ENCODE measurements at places on chromosomes 1 and 21.

- DNase-seq = no peak
These were observed 35.7 kb downstream of the SERBP1 start for GRCh38 chr1:67394548-67394947.

- no peak for DNase-seq
These were observed 4.4 kb downstream of the JMJD4 start for GRCh38 chr1:227730630-227731151.

GRCh38 chr1:27102707-27103468 lies 52.0 kb downstream of the SLC9A1 start:
- DNase-seq = peak; percentile 75

- DNase-seq = no peak
These were observed 15.5 kb upstream of the SARS1 start for GRCh38 chr1:109198043-109198695.

- no peak for DNase-seq
These were observed 49.7 kb downstream of the SIPA1L2 start for GRCh38 chr1:232579958-232580941.

DNA sequence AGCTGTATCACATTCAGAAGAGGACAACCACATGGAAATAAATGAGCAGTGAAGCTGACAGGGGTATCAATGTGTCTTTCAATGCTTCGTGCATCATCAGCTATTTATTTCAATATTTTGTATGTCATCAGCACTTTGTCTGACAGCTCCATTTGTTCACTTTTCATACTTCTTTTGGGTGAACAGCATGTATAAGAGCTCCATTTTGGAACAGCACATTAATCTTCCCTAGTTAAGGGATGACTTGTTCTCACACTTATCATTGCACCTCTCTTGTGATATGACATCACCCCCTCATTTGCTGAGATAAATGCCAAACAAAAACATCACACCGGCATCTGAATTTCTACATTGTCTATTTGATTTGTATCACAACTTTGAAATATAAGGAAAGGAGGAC lies 190.6 kb upstream of the SAMSN1 start:
- no peak for DNase-seq

DNA sequence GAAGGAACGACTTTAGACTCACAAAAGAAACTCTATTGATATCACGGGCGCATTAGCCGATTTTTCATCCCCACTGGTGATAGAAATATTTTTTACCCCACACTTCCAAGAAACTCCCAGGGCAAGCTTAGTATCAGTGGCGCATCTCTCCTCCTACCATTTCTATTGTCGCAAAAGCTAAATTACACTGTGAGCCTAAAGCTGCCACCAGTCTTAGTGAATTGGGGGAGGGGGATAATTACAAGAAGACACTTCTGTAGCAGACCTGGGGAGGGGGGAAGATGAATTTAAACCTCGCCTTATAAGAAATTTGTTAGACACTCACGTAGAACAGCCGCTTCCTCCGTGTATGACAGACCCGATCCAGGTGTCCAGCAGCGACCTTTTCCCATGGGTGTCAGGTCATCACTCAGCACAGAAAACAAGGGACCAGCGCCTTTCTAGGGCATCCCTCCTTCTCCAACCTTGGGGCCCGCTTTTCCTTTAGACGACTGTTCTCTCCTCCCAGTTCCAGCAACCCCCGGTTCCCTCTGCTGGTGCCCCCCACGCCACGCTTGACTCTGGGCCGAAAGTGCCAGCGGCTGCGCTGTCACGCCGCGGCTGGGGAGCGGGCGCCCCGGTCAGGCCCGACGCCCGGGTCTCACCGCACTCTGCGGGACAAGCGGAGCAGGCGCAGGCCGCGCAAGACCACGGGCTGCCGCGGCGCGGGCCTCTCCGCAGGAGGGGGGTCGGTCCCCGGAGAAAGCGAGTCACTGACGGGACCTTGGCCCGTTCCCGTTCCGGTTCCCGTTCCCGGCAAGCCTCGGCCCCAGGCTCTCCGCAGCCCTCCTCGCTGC lies 821 bp downstream of the PHC2 start:
- no peak for DNase-seq

DNA sequence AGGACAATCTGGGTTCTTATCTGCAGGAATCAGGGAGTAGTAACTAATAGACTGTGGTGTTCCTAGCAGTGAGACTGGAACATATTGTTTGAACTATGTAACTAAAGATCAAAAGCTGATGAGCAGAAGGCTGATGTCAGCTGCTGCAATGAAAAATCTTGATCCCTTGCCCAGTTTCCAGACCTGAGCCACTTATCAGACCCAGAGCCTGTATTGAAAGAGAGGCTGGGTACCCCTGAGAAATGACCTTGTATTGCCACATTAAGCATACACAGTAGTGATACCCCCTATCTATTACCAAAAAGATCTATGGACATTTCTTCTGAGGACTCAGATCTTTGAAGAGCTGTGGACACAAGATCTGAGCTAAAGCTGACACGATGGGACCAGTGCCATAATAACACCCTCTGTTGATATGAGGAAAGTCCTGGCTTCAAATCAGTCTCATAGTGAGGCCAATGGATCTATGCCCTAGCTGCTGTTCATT lies 178.0 kb upstream of the GALNT2 start:
- DNase-seq = no peak

GRCh38 chr1:207518608-207519236 lies 22.8 kb downstream of the CR1 start:
- no peak for DNase-seq

GRCh38 chr1:22074803-22075202 lies 22.3 kb downstream of the CDC42 start:
- DNase-seq = no peak
